NT2/D1 (cell line): ENCODE measurements at places on chromosomes 16 and 17.

- DNase-seq: no peak
These were observed 11.1 kb downstream of the NUDT16L1 start for GRCh38 chr16:4704491-4704890.

DNA sequence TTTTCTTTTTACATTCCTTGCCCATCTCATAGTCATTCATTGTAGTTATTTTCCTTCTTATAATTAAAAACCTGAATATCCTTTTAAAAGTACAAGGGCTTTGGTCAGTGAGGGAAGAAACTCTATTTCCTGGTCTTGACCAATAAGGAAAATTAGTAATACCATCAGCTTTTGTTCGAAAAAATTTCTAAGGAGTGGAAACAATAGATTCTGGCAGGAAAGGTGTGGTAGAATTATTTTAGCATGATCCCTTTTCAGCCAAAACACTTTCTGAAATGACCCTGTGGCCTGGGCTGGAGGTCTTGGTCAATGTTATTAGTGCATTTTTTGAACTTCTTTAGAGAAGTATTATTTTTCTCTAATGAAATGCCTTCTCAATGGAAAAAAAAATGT, 36.6 kb downstream of the IQCK start:
- no peak for DNase-seq

- DNase-seq: no peak
These were observed 761 bp downstream of the GAN start for GRCh38 chr16:81315271-81316175.

DNA sequence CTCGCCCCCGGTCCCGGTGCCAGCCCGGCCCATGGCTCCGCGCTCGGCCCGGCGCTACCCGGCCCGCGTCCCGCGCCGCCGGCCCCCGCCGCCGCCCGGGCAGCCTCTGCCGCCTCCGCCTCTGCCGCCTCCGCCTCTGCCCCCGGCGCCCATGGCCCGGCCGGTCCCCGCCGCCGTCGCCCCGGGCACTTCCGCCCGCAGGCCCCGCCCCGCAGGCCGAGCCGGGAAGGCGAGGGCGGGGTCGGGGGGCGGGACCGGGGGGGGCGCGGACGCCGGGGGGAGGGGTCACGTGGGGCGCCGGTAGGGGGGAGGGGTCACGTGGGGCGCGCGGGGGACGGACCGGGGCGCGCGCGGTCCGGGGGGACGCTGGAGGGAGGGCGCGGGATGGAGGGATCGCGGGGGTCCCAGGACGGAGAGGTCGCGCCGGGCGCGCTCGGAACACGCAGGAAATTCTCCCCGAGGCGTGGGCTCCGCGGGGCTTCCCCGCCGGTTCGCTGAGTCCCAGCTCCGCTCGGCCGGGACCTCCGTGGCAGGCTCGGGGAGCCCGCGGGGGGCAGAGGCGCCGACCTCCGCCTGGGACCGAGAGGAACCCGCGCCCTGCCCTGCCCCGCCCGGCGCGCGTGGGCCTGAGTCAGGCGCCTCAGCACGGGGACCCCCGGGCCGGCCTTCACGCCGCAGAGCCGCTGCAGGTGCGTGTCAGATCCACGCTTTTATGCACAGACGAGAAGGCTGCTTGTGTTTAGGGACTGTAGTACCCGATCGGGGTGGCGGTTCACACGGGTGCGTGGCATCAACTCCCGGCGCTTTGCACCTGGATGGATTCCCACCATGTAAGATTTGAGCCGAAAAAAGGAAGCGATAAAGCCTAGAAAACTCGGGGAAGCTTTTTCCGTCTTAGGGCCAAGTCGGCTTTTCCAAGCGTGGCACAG, at the start of gene PGAP6:
PGAP6 (minus strand) TSS at position 190 of the 929 bp plus-strand sequence; CDS start at position 33, 157 bp downstream.
- no peak for DNase-seq

- no peak for DNase-seq
These were observed 17.9 kb downstream of the FBXO39 start for GRCh38 chr17:6793748-6794493.

GRCh38 chr16:9105189-9105588, 13.7 kb downstream of the HAPSTR1 start:
- DNase-seq: no peak

DNA sequence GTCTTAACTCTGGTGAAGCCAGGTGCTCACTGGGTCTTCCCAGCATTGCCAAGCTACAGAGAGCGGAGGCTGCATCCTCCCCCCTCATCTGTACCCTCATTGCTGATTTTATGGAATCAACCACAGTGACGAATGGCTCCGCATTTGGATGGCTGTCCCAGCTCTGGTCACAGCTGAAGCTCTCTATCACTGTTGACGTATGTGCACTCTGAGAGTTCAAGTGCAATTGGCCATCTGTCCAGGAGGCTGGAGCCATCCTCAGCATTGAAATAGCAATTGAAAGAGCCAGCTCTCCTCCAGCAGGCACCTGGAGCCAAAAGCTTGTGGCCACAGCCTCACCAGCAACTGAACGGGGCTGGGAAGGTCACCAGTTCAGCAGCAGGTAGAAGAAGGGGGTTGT, 494.1 kb downstream of the TMEM114 start:
- no peak for DNase-seq

DNA sequence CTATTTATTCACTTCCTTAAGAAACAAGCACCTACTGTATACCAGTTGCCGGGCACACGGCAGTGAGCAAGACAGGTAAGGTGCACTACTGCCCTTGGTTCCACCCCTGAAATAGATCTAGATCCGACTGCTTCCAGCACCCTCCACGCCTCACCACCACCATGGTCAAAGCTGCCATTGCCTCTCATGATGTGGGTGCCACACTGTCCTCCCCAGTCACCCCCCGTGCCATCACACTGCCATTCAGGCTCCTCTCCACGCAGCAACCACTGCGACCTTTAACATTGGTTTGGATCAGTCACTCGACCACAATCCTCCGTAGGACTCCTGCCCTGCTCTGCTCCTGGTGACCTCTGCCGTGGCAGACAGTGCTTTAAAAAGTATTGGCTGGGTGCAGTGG, 226.8 kb downstream of the CPPED1 start:
- DNase-seq: no peak

GRCh38 chr16:69382421-69382820, 3.4 kb downstream of the TERF2 start:
- no peak for DNase-seq

DNA sequence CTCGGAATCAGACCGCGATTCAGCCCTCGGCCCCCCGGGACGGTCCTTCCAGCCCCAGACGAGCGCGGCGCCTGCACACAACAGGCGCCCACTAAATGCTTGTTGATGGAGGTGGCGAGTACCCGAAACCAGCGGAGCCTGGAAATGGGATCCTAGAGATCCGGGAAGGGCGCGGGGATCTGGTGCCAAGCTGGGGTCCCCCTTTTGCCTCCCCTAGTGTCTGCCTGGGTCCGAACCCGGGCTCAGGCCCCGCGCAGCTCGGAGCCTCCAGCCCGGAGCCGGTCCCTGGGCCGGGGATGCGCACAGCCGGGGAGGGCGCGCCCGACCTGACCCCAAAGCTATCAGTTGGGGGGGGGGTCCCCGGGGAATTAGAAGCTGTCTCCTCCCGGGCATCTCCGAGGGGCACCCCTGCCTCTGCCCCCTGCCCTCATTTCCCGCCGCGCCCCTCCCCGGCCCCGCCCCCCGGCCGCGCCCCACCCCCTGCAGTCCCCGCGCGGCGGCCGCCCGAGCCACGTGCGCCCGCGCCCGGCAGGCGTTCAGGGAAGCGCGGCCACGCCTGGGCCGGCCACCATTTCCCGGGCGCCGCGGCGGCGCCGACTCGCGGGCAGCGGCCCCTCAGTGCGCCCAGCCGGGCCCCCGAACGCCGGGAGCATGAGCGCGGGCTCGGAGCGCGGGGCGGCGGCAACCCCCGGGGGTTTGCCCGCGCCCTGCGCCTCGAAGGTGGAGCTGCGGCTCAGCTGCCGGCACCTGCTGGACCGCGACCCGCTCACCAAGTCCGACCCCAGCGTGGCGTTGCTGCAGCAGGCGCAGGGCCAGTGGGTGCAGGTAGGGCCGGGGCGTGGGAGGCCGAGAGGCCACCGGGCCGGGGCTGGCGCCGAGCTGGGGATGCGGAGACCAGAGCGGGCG, at the start of gene CPNE7:
CPNE7 (plus strand) TSS at position 512 of the 906 bp plus-strand sequence; CDS start at position 652, 140 bp downstream.
- DNase-seq: no peak

DNA sequence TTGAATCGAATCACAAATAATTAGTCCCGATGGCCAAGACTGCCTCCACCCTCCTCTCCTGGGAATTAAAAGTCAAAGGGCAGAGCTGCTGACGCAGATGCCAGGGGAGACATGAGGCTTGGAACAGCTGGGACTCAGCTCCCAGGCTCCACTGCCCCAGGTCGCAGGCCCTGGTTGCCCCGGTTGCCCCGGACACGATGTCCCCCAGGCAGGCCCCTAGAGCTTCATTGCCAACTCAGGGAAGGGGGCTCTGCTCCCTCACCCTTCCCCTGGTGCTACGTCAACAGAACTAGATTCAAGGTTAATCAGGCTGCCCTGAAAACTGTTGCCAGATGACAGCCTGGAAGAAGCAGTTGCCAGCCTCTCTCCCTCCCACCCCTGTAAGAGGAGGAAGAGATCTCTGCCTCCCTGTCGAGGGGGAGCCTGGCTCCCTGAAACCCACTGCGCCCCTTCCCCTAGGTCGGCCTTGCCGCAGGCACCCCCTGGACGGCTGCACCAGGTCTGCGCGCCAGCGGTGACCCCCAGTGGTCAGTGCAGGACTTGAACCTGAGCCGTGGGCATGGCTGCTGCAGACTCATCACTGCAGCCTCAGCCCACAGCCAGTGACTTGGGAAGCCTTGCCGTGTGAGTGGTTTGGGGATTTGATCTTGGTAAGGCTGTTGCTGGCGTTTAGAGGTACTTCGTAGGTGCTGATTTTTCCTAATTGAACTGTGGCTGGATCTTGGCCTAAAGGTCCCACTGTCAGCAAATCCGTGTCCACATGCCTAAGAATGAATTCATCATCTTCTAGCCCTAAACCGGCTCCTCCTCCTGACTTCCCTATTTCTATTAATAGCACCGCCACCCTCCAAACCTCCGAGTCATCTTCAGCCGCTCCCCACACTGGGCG, 84.1 kb upstream of the TOB1 start:
- DNase-seq: peak; percentile 32
